ENCODE measurements at places on chromosomes 11 and 22.

- no peak for DNase-seq
Measured at GRCh38 chr22:46121079-46121478, 29.2 kb upstream of the PPARA start.

DNA sequence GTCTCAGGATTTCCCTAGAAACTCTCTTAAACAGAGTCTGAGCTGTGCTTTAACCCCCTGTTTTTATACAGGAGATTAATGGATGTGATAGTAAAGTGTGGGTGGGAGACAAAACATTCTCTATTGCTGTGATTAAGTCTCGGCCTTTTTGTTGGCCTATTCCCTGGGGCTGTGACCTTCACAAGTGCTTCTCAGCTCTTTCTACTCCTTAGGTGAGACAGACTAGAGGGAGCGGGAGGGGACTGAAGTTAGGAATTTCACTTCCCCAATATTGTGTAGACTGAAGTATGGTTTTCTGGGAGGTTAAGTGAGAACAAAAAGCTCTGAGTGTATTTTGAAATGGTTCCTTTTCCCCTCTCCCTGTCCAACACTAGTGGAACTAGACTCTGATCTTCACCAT lies 29.8 kb upstream of the OR8B8 start:
- no peak for DNase-seq

- DNase-seq = no peak
Measured at GRCh38 chr11:130831976-130832375, 84.3 kb downstream of the SNX19 start.

- no peak for DNase-seq
Measured at GRCh38 chr11:66609721-66610617, 6.5 kb upstream of the RBM14 start.

GRCh38 chr22:45268167-45268957 lies 16.4 kb upstream of the UPK3A start:
- DNase-seq = no peak

DNA sequence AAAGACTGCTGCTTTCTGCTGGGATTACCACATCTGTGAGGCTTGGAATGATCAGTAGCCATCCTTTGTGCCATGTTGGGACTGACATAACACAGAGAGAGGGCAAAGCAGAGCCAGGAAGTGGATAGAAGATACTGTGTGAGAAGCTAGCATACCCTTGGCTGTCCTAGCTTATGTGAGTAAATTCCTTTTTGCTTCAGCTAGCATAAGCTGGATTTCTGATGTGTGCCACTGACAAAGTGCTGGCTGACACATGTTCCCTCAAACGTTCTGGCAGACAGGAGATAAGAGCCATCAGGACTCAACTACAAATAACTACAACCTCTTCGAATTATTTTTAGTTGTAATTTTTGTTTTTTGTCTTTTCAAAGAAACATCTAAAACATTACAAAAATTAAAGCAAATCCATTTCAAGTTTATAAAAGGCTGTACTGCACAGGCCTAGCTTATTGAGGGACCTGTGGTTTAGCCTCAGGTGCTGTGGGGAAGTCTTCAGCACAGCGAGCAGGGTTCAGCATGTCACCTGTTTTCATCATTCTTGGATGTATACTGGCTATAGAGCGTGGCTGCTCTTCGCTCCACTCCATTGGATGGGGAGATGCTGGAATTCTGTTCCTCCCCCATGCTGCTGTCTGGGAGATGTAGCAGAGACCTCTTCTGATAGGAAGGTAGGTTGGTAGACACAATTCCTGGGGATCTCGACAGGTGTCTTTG lies 120.9 kb downstream of the SWAP70 start:
- DNase-seq = no peak

GRCh38 chr11:503179-503981 lies 3.7 kb downstream of the RNH1 start:
- peak; percentile 18 for DNase-seq

DNA sequence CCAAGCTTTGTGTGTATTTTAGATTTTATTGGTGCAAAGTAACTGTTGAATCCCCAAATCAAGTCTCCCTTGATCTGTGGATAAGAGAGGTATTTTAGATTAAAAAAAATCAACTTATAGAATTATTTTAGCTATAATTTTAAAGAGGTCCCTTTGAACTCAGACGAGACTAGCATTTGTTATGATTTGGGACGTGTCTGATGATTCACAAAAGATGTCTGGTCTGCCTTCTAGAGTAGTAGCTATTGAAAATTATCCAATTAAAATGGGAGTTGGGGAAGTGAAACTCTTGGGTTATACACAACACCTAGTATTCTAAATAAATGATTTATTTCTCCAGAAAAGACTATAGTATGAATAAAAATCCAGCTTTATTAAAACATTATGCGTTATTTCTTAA lies 227.9 kb upstream of the GRIA4 start:
- DNase-seq = no peak

All from fibroblast of lung (primary cell).